ENCODE measurements at places on chromosomes 13 and 19.
A peak's percentile ranks its signal among the peaks of the same experiment; 100 is the strongest.

GRCh38 chr13:32267836-32268439 lies 47.2 kb downstream of the ZAR1L start:
- peak; percentile 6 for DNase-seq

GRCh38 chr19:15589760-15590451 lies 25.1 kb upstream of the CYP4F8 start:
- DNase-seq = no peak

DNA sequence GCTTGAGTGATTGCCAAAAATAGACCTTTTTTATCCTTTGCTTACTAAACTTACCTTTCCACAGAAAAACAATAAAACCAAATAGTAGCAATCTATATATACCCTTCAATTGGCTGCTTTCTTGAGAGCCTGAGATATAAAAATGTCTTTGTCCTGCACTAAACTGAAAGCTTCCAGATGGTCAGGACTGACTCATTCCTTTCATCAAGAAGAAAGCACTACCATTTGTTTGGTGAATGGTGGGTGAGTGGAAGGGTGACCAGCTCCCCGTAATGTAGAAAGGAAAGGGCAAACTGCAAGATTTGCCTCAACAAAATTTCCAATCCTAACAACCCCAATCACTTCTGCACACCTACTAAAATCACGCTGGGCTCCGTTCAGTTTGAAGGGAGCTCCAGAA lies 67.8 kb downstream of the SACS start:
- no peak for DNase-seq

- DNase-seq = no peak
These were observed 26.8 kb downstream of the PPP5C start for GRCh38 chr19:46373491-46374359.

DNA sequence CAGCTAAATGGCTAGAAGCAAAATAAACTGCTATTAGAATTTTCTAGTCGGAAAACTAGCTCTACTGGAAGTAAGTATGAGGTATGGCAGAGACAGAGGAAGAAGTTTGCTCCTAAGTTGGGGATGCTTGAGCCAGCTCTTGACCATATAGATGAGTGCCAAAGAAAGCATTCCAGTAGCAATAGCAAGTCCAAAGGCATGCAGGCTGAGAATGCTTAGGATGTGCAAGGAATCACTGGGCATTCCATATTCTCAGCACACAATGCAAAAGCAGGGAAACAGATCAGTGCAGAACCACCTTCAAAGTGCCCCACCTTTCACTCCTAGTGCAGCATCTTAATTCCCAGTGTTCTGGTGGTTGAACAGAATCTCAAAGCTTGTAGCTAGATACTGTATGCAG lies 32.9 kb downstream of the SERTM1 start:
- no peak for DNase-seq

DNA sequence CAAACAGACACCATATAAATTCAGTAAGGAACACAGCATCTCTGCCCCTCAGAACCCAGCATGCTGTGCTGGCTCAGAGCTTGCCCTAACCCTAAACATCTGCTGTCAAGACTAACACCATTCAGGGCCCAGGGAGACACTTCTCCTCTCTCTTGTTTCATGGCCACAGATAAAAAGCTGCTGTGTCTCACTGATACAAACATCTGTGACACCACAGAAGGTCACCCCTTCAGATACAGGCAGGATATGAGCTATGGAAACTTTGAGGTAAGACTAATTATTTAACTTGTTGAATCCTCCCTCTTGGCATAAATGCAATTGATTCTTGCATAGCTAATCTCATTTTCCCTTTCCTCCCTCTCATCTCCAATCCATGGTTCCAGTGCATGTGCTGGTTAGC lies 61.6 kb upstream of the GPR12 start:
- no peak for DNase-seq

- DNase-seq = no peak
These were observed 10.3 kb upstream of the BICRA start for GRCh38 chr19:47598407-47599349.

- DNase-seq = no peak
These were observed 13.7 kb upstream of the GPR183 start for GRCh38 chr13:99320693-99321481.

DNA sequence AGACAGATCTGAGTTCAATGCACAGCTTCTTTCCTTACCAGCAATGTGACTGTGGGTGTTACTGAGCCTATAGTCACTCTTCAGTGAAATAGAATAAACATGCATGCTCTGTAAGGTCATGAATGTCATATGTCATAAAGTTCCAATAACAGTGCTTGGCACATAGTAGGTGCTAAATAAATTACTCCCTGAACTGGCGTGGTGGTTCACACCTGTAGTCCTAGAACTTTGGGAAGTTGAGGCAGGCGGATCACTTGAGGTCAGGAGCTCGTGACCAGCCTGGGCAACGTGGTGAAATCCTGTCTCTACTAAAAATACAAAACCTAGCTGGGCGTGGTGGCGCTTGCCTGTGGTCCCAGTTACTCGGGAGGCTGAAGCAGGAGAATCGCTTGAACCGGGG lies 13.2 kb downstream of the WBP4 start:
- DNase-seq = no peak

DNA sequence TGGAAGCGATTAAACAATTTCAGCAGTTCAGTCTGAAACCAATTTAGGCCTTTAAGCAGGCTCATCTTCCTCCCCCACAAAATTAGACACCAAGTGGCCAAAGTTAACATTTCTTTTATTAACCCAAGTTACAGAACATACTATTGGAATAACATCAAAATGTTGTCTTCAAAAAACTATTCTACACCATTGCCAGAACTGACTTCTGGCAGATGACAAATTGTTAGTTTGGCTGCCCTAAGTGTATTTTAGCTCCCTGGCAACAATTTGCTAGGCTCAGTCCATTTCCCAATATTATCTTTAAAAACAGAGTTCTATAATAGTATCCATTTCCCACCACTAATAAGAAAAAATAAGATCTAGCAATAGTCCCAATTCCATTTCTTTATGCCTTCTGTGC lies 107.8 kb downstream of the SGCG start:
- no peak for DNase-seq

GRCh38 chr19:47057328-47057727 lies 8.9 kb upstream of the TMEM160 start:
- DNase-seq = no peak

DNA sequence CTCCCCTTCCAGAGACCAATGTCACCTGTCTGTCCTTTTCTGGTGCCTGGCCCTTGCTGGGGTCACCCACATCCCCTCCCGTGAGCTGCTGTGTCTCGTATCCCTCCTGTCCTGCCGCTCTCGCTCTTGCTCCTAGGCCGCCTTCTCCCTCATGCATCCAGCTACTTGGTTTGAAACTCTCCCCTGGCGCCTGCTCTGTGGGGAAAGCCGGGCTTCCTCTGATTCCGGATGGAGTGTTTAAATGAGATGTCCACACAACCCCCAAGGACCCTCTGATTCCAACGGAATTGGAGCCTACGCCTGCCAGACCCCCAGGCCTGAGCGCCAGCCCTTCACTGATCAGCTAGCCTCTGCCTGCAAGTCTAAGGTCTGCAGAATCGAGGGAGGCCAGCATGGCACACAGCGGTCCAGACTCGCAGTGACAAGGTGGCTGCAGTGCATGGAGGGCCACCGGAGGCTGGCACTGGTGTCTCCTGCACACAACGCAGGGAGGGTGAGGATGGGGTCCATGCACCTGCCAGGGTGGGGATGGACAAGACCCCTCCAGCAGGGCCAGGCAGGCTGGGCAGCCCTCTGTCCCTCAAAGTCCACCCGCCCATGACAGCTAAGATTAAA lies 47.2 kb downstream of the RFX2 start:
- no peak for DNase-seq

- DNase-seq = no peak
These were observed 28.9 kb upstream of the MED4 start for GRCh38 chr13:48123812-48124211.

- DNase-seq = no peak
These were observed 125.0 kb downstream of the HS6ST3 start for GRCh38 chr13:96214824-96215445.

All from activated CD4-positive, alpha-beta T cell treated with anti-CD3 and anti-CD28 coated beads, Interleukin-2, Interleukin-4, amounts not matched to agents 100 ng/mL and 50 ng/mL, durations not matched to agents 16 hours and 8 hours (primary cell).